ENCODE measurements at places on chromosomes 5 and 9. TPM values are rescaled to one million over a fixed set of nuclear protein-coding genes. Genes with fewer than 3 reads are reported as not detected.
A peak's percentile ranks its signal among the peaks of the same experiment; 100 is the strongest.

The IER5L gene
- total RNA-seq = 32.1 TPM

The PTGDS gene
- not detected for total RNA-seq

The TNFSF8 gene
- not detected for total RNA-seq

The SLCO4C1 gene
- total RNA-seq = not detected

The DMRT3 gene
- not detected for total RNA-seq

DNA sequence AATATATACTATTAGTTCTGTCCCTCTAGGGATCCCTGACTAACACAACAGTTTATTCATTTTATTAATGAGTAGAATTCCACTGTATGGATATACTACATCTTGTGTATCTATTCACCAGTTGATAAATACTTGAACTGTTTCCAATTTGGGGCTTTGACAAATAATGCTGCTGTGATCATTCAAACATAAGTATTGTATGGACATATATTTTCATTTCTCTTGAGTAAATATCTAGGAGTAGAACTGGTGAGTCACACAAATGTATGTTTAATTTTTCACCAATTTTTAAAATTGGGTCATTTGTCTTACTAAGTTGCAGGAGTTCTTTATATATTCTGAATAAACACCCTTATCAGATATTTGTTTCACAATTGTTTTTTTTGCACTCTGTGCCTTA is 149.1 kb downstream of the FBXL17 start:
- DNase-seq = no peak

- DNase-seq = no peak
These were observed 17.0 kb downstream of the SRP19 start for GRCh38 chr5:112878101-112878500.

The EIF4E1B gene
- total RNA-seq = not detected

- DNase-seq = peak; percentile 6
These were observed 37.3 kb downstream of the INSYN2B start for GRCh38 chr5:169943026-169943425.

The SOX30 gene
- total RNA-seq = 0.10 TPM

The LMBRD2 gene
- 12.7 TPM for total RNA-seq

- no peak for DNase-seq
These were observed 309.2 kb downstream of the CTNND2 start for GRCh38 chr5:11595045-11595444.

DNA sequence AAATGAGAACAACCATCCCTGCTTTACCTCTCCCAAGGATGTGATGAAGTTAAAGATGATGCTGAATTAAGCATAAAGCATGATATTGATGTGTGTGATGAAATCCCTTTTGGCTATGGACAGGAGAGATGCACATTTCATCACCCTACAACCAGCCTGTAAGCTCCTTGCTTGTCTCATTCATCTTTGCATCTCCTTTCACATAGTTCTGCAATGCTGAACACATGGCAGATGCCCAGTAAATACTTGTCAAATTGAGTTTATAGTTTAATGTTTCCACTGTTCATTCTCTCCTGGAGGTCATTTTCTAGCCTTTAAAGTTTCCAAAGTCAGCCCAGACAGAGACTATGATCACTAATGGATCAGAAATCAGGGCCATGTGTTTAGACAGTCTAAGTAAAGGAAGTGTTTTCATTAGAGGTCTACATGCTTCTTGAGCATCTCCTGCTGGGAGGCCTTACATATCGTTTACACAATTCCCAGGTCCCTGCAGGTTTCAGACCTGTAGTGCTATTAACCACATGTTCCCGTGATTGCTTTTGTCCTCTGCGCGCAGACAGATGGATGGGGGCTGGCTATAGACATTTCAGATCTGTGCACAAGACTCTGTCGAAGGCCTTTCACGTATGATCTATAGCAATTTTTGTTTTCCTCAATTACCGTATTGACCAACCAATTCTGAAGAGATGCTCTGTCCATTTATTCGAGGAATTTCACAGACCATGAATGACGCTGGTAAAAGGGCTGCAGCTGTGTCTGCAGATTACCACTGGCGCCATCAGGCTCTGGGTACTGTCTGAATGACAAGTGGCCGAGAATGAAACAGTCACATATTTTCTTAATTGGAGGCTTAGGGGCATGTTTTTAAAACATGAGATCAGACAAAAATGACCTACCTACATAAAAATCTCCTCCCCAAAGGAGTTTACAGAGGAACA is 49.0 kb upstream of the CKMT2 start:
- no peak for DNase-seq

The CER1 gene
- not detected for total RNA-seq

GRCh38 chr9:16100537-16101091 is 547.8 kb downstream of the CCDC171 start:
- no peak for DNase-seq

DNA sequence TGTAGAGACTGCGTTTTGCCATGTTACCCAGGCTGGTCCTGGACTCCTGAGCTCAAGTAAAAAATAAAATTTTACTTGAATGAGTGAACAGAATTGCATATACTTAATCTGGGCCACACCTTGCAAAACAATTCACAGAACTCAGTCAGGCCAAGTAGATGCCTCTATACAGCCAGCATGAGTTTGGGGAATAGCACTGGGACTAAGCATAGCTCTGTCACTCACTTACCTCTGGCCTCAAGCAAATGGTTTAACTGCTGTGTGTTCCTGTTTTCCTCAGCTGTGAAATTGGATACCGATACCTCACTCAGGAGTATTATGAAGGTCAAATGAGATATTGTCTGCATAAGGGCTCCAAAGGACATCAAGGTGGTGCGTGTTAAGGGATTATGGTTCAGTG is 10.9 kb upstream of the FRMPD1 start:
- DNase-seq = no peak

- no peak for DNase-seq
These were observed 580.4 kb upstream of the KLF4 start for GRCh38 chr9:108069991-108070390.

DNA sequence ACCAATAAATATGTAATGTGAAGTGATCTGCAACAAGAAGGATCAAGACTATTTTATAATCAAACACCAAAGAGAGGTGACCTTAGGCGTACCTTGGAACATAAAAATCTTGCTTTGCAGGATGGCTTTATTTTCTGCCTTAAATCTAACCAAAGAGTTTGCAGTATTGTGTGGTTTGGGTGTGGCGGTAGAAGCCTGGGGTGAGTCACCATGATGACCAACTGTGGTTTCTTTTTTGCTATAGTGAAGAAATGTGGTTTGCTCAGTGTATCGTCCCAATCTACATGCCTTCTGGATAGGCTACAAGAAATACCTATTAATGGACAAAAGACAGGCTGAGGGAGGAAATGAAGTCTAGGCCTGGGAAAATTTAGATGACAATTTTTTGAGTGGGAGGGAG is 5.1 kb upstream of the CAST start:
- peak; percentile 91 for DNase-seq

DNA sequence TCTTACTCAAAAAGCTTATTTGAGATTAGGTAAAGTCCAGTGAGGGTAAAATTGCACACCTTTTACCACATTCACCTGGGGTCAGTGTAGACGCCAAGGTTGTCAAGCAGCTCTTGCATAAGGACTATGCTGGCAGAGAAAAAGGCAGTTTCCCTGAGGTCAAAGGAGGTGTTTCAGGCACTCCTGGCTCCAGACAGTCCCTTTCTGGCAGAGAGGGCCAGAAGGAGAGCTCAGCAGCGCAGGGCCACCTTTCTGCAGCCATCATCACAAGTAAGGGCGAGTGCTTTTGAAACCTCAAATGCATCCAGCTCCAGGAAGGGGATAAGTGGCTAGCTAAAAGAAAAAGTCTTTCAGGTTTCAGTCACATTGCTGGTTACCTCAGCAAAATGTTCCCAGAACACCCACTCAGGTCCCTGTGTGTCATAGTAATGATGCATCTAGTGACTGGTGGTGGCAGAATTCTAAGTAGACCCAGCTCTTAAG is 16.7 kb upstream of the IL13 start:
- DNase-seq = no peak

GRCh38 chr9:95920017-95920416 is 44.5 kb downstream of the ERCC6L2 start:
- DNase-seq = no peak

The SNX30 gene
- total RNA-seq = 12.2 TPM

- DNase-seq = peak; percentile 64
These were observed 73.6 kb upstream of the DAB2 start for GRCh38 chr5:39498278-39498952.

The EFNA5 gene
- not detected for total RNA-seq

- DNase-seq = no peak
These were observed 1495.6 kb upstream of the CDH6 start for GRCh38 chr5:29697785-29698414.

DNA sequence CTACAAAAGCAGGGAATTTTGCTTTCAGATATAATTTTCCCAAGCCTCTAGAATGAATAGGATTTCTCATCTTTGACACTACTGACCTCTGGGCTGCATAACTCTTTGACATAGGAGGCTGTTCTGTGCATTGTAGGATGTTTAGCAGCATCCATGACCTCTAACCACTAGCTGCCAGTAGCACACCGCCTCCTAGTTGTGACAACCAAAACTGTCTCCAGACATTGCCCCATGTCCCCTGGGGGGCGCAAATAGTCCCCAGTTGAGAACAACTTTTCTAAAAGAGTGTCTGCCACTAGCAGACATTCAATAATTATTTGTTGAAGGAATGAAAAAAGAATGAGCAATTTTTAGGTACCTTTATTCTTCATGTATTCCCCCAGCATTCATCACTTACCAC is 51.8 kb downstream of the POU4F3 start:
- no peak for DNase-seq

- DNase-seq = peak; percentile 76
These were observed 60.1 kb upstream of the BASP1 start for GRCh38 chr5:17157294-17157693.

The HSPA9 gene
- 240 TPM for total RNA-seq

The C5 gene
- total RNA-seq = 1.0 TPM

DNA sequence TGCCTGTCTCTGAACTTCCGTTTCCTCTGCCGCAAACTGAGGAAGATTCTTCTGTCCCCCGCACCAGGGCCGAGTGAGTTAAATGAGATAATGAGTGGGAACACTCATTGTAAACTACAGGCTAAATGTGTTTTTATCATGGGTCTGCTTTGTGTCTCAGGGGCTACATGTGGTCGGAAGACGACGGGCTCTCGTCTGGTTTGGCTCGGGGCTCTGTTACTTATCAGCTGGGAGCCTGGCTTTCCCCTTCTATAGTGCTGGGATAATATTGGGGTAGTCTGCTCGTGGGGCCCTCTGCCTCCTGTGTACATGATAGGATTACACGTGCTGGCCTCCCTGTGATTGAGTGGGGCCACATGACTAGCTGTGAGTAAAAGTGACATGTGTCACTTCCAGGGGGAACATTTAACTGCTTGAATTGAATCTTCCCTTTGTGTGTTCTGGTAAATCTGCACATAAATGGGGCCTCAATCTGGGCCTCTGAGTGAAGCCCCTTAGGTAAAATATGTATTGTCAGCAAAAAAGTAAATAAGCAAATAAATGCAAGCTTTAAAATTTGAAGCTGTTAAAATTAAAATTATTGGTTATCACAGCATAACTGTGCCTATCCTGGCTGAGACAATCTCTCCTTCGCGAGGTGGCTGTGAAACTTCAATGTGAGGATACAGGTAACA is 86.9 kb upstream of the SH3PXD2B start:
- no peak for DNase-seq

DNA sequence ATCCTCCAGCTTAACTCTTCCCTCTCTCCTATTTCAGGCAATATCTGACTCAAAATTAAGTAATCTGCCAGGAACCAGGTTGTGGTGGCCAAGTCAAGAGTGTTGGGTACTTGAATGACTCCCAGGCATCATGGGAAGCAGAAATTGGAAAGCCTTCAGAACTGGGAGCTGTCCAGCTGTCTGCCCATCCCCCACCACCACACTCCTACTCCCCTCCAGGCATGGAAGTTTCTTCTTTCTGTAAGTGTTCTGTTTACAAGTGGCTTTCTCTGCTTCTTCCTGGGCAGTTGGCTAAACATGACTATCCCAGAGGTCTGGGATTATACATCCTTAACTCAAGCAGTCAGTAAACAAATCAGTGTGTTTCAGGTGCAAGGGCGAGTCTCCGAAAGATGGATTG is 14.6 kb upstream of the PBX3 start:
- no peak for DNase-seq

The PLCXD3 gene
- total RNA-seq = 0.05 TPM

The PCDHGA1 gene
- total RNA-seq = 1.4 TPM
